ENCODE measurements at places on chromosomes 11 and 22. TPM values are rescaled to one million over a fixed set of nuclear protein-coding genes. Genes with fewer than 3 reads are reported as not detected.

GRCh38 chr11:75773595-75774353 lies 5.2 kb downstream of the DGAT2 start:
- DNase-seq, result no peak

DNA sequence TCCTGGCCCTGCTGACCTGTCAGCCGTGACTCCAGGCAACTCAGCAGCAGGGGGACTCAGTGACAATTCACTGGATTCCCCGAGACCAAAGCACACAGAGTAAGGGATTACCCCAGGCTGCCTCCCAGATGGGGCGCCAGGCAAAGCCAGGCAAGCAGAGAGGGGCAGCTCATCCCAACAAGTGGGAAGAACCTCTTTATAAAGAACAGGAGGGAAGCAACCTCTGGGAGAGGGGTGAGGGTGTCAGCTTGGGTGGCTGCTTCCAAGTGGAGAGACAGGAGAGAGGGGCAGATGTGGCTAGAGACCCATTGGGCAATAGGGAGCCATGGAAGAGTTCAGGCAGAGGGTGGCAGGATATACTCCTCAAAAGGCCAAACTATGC lies 1.2 kb downstream of the SLC22A12 start:
- DNase-seq, result no peak

DNA sequence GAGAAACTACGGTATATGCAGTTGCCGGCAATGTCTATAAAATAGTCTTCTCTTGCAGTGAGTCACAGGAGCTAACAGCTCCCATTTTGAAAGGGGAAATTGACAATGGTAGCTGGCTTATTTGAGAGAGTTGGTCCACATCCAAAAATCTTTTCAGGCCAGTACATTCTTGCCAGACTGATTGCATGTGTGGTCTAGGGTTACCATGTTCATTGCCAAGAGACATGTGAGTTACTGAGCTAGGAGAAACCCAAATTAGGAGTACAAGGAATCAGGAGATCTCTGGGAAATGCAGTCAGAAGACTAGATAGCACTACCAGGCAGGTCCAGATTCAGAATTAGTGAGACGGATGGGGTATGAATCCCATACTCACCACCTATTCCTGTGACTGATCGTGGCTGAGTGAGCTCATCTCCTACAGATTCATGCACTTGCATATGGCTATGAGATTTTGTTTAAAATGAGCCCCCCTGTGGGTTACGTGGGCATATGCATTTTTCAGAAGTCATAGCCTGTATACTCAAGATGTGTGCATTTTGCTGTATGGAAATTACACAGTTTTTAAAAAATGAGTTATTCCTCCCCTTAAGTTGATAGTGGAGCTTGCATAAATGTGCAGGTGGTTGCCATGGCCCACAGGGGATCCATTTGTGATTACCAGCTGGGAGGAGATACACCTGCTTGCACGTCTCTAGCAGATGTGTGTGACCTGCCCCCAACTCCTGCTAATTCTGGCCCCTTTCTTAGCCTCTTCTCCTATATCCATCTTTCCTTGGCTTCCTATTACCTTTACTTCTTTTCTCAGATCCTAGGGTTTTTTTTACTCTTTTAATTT lies 102.7 kb downstream of the COMMD9 start:
- no peak for DNase-seq

DNA sequence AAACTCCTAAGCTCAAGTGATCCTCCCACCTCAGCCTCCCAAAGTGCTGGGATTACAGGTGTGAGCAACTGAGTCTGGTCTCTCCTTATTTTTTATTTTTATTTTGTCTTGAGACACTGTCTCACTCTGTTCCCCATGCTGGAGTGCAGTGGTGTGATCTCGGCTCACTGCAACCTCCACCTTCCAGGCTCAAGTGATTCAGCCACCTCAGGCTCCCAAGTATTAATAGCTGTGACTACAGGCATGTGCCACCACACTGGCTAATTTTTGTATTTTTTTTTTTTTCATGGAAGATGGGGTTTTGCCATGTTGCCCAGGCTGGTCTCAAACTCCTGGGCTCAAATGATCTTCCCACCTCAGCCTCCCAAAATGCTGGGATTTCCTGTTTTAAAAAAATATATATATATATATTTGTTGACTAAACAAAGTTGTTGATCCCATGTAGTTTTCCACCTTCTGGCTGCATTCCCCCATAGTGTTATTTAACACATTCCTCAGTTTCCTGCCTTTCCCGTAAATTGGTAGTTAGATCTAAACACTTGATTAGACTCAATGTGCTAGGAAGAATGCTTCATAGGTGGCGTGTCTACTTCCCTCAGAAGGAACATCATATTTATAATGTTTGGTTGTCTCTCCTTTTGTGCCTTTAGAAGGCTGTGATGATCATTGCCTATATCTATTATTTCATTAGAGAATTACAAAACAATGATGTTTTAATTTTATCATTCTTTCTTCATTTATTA lies 38.8 kb downstream of the LRRC32 start:
- DNase-seq, result no peak

DNA sequence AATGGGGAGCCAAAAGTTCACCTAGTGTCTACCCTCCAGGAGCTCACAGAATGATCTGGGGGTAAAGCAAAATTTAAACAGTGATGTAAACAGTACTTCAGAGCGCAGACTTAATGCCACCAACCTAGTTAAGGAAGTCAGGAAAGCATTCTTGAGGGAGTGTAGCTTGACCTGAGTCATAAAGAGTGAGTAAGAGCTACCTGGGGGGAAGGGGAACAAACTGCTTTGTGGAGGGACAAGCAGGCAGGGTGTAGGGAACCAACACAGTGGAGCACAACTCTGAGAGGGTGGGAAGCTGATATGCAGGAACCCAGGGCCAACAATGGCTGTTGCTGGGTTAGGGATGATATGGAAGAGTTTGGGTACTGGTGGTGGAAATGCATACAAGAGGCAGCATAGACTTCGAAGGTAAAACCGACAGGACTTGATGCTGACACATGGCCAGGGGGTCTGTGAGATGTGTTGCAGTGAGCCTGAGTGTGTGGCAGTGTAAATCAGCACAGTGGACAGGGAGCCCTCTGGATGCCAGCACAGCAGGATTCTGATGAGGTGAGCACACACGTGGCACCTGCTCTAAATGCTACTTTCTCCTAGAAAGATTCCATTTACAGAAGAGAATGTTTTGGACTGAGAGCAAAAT lies 58.3 kb upstream of the CYP2D6 start:
- DNase-seq, result peak; percentile 51

- no peak for DNase-seq
These were observed 1.6 kb upstream of the MRPL16 start for GRCh38 chr11:59812220-59812619.

GRCh38 chr11:119091178-119091577 lies 6.5 kb downstream of the HMBS start:
- DNase-seq, result no peak

GRCh38 chr11:36703055-36703404 lies 105.0 kb upstream of the RAG2 start:
- no peak for DNase-seq

DNA sequence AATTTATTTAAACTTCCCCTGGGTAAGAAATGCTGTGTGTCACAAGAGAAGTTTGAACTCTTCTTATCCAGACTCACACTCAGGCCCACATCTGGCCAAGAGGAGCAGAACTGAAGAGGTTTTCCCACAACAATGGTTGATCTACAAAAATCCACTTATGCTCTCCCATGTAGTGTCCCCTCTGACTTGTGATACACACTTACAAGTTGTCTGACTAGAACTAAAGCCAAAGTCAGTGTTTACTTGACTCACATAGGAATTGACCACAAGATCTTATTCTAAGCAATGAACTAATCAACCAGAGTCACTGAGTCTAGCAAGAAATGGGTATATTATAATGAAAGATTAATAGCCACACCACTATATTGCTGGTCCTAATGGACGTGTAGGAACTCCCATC lies 133.0 kb downstream of the ATG16L2 start:
- DNase-seq, result no peak

DNA sequence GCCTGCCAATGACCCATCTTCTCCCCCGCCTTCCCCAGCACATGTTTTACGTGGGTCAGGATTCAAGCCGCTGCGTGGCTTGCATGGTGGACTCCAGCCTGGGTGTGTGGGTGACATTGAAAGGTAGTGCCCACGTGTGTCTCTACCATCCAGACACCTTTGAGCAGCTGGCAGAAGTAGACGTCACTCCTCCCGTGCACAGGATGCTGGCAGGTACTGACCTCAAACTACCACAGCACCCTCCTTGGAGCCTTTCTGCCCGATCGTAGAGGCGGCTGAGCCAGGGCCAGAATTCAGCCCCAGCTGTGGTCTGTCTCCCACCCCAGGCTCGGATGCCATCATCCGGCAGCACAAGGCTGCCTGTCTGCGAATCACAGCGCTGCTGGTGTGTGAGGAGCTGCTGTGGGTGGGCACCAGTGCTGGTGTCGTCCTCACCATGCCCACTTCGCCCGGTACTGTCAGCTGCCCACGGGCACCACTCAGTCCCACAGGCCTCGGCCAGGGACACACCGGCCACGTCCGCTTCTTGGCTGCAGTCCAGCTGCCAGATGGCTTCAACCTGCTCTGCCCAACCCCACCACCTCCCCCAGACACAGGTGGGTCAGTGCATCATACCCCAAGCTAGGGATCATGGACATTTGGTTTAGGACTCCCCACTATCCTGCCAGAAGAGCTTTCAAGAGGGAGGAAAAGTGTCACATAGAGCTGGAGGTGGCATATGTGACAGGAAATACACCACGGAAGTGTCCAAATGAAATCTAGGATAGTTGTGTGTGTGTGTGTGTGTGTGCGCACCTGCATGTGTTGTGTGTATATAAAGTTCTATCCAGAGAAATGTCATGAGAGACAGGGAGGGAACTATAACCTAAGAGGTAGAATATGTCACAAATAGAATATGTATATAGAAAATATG lies 10.6 kb upstream of the RELT start:
- DNase-seq, result no peak

- DNase-seq, result no peak
These were observed 67.7 kb upstream of the PPP6R3 start for GRCh38 chr11:68392822-68393221.

DNA sequence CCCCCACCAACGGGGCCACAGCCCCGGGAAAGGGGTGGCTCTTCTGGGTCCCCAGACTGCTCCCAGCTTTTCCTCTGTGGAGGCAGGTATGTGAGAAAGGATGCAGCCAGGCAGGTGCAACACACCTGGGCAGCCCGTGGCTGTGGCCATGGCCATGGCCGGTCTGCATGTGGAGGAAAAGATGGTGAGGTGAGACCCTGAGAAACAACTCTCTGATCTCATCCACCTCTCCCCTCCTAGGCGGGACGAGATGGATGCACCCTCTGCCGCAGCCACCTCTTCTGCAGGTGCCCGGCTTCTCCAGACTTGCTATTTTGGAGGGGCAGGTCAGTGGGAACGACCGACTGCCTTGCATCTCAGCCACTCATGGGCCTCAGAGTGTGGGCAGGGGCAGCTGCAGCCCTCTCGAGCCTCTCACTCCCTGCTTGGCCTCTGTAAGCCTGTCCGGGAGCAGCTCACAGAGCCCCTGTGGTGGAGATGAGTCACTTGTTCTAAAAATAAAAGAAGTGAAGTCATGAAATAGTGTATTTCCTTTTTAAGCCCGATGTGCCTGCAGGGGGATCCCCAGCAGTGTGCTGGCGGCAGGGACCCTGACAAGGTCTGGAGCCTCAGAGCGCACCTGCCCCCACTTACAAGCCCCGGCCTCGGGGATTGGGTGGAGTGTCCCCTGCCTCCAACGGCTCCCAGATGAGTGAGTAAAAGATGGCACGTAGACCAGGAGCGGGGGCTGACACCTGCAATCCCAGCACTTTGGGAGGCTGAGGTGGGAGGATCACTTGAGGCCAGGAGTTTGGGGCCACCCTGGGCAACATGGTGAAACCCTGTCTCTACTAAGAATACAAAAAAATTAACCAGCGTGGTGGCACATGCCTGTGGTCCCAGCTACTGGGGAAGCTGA lies 10.7 kb downstream of the SMIM38 start:
- peak; percentile 83 for DNase-seq

- no peak for DNase-seq
These were observed 5.5 kb upstream of the APOA1 start for GRCh38 chr11:116842909-116843308.

DNA sequence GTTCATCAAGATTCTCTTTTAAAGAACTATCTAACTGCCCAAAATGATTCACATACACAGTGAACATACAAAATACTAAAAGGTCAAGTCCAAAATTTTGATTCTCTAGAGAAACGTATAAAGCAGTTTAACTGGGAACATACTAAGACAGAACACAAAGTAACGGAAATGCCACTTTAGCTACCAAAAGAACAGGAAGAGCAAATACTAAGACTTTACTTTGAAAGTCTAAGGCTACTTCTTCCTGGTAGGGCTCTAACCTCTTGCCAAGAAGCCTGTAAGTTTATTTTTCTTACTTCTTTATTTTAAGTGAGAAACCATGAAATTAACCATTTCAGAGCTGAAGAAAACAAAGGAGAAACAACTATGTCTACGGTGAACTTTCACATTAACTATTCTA lies 6.2 kb downstream of the PICALM start:
- DNase-seq, result no peak

DNA sequence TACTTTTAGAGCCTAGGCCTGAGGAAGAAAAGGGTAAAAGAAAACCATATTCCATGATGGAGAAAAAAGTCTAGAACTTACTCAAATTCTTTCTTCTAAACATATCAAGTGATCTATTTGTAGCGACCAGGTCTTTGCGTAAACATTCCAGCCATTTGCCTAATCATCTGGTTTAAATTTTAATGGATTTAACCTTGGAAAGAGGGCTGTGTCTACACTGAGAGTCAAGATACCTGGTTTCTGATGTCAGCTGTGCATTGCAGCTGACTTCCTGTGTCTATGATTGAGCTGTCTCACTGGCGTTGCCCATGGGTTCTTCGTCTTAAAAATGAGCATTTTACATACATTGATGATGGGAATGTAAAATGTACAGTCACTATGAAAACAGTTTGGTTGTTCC lies 10.0 kb upstream of the TMEM123 start:
- DNase-seq, result no peak

RAG1 gene
- 2.4 TPM for total RNA-seq

VSIG2 gene
- total RNA-seq, result not detected

IGSF22 gene
- total RNA-seq, result not detected

OR5B17 gene
- not detected for total RNA-seq

THY1 gene
- 9.7 TPM for total RNA-seq

AMPD3 gene
- total RNA-seq, result 6.6 TPM

FAM180B gene
- total RNA-seq, result not detected

GRK2 gene
- 46.4 TPM for total RNA-seq

OR52N4 gene
- not detected for total RNA-seq

MS4A6A gene
- 2.3 TPM for total RNA-seq

TRIM68 gene
- total RNA-seq, result 21.9 TPM

SEPTIN3 gene
- total RNA-seq, result 1.9 TPM

Data from kidney epithelial cell (primary cell).